Activated CD4-positive, alpha-beta T cell treated with anti-CD3 and anti-CD28 coated beads, Interleukin-2, amount 10 ng/mL, durations not matched to agents 24 days and 14 days (primary cell): ENCODE measurements at places on chromosomes 4 and X. TPM values are rescaled to one million over a fixed set of nuclear protein-coding genes. Genes with fewer than 3 reads are reported as not detected.
A peak's percentile ranks its signal among the peaks of the same experiment; 100 is the strongest.

GRCh38 chrX:31110657-31111056 lies 38.8 kb upstream of the FTHL17 start:
- no peaks in the 10 kb centered on the region for H3K27me3 ChIP-seq
- no peaks in the 10 kb centered on the region for H3K36me3 ChIP-seq
- DNase-seq: no peak

The BANK1 gene
- not detected in 2 replicates for total RNA-seq

The SCML2 gene
- total RNA-seq: 2.9 and 3.3 TPM in 2 replicates

- H3K4me1 ChIP-seq: no peaks in the 10 kb centered on the region
- no peaks in the 10 kb centered on the region for H3K36me3 ChIP-seq
- no peaks in the 10 kb centered on the region for H3K27me3 ChIP-seq
- H3K4me3 ChIP-seq: no peak overlapping the region
These were observed 85.0 kb downstream of the ADRA2C start for GRCh38 chr4:3851211-3851610.

DNA sequence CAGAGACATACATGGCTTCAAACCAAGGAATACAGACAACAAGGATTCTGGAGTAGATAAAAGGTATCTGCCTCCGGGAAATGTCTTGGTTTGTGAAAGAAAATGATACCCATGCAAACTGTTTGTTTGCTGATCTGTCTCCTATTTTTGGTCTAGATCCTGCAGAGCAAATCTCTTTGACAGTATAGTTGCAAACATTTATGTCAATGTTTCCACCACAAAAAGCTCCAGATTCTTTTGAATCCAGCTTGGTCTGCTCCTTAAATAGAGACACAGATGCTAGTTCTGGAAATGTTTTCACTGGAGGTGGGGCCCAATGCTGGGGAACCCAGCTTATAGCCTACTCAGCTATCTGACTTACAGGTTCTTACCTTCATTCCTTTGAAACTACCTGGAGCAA lies 119.7 kb downstream of the ATG4A start:
- no peak overlapping the region for H3K27ac ChIP-seq
- no peak overlapping the region for H3K4me3 ChIP-seq
- no peak for DNase-seq
- no peaks in the 10 kb centered on the region for H3K4me1 ChIP-seq
- H3K36me3 ChIP-seq: no peaks in the 10 kb centered on the region

The GPR143 gene
- not detected in 2 replicates for total RNA-seq

- no peak overlapping the region for H3K27ac ChIP-seq
- no peaks in the 10 kb centered on the region for H3K27me3 ChIP-seq
- H3K4me3 ChIP-seq: no peak overlapping the region
- peaks cover 6% of the 10 kb centered on the region for H3K36me3 ChIP-seq
- peaks cover 32% of the 10 kb centered on the region for H3K4me1 ChIP-seq
These were observed 3.5 kb downstream of the GPR34 start for GRCh38 chrX:41692162-41692749.

GRCh38 chr4:84498935-84499623 lies at the start of gene NKX6-1:
NKX6-1 (minus strand) TSS chr4:84499292; CDS start chr4:84498228, 1,064 bp downstream.
- H3K27me3 ChIP-seq: peaks cover 86% of the 10 kb centered on the region
- peaks cover 7% of the 10 kb centered on the region for H3K36me3 ChIP-seq
- H3K27ac ChIP-seq: peak within 1 kb of the TSS; percentile 81
- DNase-seq: no peak
- H3K4me3 ChIP-seq: peak within 1 kb of the TSS; percentile 72

The GAGE12J gene
- total RNA-seq: not detected in 2 replicates

The USP17L27 gene
- total RNA-seq: not detected in 2 replicates

The GAB1 gene
- 0.65 and 0.76 TPM in 2 replicates for total RNA-seq

- H3K27me3 ChIP-seq: peaks cover 5% of the 10 kb centered on the region
- peak; percentile 74 for DNase-seq
- H3K4me1 ChIP-seq: peaks cover 21% of the 10 kb centered on the region
- peak overlapping the region; percentile 35 for H3K27ac ChIP-seq
- H3K36me3 ChIP-seq: no peaks in the 10 kb centered on the region
These were observed 89.3 kb upstream of the MAML3 start for GRCh38 chr4:140243278-140243753.

- no peak overlapping the region for H3K4me3 ChIP-seq
- no peak overlapping the region for H3K27ac ChIP-seq
- no peaks in the 10 kb centered on the region for H3K36me3 ChIP-seq
- H3K27me3 ChIP-seq: no peaks in the 10 kb centered on the region
- DNase-seq: no peak
These were observed 997.4 kb downstream of the RAPGEF2 start for GRCh38 chr4:160100316-160100715.

The DAPP1 gene
- 28.4 and 29.5 TPM in 2 replicates for total RNA-seq

The TRAM1L1 gene
- total RNA-seq: not detected in 2 replicates

- H3K27ac ChIP-seq: no peak overlapping the region
- no peak overlapping the region for H3K4me3 ChIP-seq
- peaks cover 3% of the 10 kb centered on the region for H3K4me1 ChIP-seq
- no peaks in the 10 kb centered on the region for H3K27me3 ChIP-seq
- no peak for DNase-seq
These were observed 177.9 kb upstream of the STK26 start for GRCh38 chrX:131845201-131845600.

The GAGE13 gene
- not detected in 2 replicates for total RNA-seq

GRCh38 chr4:98733601-98734000 lies 75.2 kb upstream of the TSPAN5 start:
- no peak overlapping the region for H3K4me3 ChIP-seq
- peaks cover under 1% of the 10 kb centered on the region for H3K4me1 ChIP-seq
- DNase-seq: no peak
- no peaks in the 10 kb centered on the region for H3K36me3 ChIP-seq

- H3K27ac ChIP-seq: peak overlapping the region; percentile 63
- H3K4me3 ChIP-seq: no peak overlapping the region
- peaks cover 45% of the 10 kb centered on the region for H3K36me3 ChIP-seq
- no peak for DNase-seq
- no peaks in the 10 kb centered on the region for H3K27me3 ChIP-seq
These were observed 31.6 kb downstream of the RNF4 start for GRCh38 chr4:2500547-2500946.

GRCh38 chrX:14913241-14913640 lies 40.0 kb downstream of the MOSPD2 start:
- no peak overlapping the region for H3K4me3 ChIP-seq
- H3K4me1 ChIP-seq: peaks cover 4% of the 10 kb centered on the region
- H3K27ac ChIP-seq: peak overlapping the region; percentile 27
- peaks cover 29% of the 10 kb centered on the region for H3K36me3 ChIP-seq
- no peak for DNase-seq

DNA sequence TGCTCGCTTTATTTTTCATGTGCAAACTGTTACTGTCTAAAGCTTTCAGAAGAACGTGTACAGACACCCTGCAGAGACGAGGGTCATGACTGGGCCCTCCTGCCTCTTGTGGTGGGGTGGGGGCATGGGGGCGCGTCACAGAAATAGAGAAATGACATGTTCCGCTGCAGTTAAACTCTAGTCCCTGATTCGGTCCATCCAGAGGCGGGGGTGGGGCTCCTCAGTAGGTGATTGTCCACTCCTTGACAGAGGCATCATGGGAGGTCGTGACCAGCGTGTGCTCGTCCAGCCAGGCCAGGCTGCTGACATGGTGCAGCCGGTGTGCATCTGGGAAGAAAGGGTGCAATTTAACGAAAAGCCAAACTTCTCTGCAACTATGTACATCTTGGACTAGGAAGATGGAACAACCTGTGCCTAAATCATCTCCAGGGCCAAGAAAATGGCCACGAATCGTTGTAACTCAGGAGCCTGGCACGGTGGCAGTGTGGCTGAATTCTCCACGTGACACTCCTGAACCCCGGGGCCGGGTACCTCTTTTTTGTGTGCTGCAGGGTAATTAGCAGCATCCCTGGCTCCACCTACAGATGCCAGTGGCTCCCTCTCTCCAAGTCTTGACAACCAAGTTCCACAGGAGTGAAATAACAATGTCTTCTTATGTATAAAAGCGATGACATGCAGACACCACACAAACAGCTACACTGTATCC lies 41.3 kb downstream of the WDR1 start:
- DNase-seq: no peak
- no peaks in the 10 kb centered on the region for H3K27me3 ChIP-seq
- H3K36me3 ChIP-seq: peaks cover 62% of the 10 kb centered on the region

- H3K4me3 ChIP-seq: no peak overlapping the region
- DNase-seq: no peak
- no peaks in the 10 kb centered on the region for H3K27me3 ChIP-seq
- peaks cover 9% of the 10 kb centered on the region for H3K36me3 ChIP-seq
- H3K27ac ChIP-seq: no peak overlapping the region
These were observed 26.7 kb downstream of the TMEM192 start for GRCh38 chr4:165085946-165086345.

DNA sequence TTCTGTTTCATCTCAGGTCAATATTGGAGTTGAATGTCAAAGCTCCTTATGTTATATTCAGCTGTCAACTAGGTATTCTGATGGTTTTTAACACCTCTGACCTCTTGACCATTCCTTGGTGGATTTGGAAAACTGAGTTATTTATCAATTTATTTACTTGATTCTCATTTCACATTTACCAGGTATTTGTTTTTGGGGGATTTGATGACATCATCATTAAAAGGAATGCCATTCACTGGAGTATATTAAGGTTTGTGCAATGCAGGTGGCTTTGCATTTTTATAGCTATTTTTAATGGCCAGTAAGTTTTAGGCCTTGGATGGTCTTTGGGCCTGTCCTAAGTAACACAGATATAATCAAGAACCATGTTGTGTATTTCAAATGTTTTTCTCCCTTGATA lies 67.2 kb downstream of the TSPAN7 start:
- no peak overlapping the region for H3K27ac ChIP-seq
- H3K4me3 ChIP-seq: no peak overlapping the region
- no peak for DNase-seq
- H3K4me1 ChIP-seq: peaks cover 2% of the 10 kb centered on the region
- no peaks in the 10 kb centered on the region for H3K36me3 ChIP-seq

DNA sequence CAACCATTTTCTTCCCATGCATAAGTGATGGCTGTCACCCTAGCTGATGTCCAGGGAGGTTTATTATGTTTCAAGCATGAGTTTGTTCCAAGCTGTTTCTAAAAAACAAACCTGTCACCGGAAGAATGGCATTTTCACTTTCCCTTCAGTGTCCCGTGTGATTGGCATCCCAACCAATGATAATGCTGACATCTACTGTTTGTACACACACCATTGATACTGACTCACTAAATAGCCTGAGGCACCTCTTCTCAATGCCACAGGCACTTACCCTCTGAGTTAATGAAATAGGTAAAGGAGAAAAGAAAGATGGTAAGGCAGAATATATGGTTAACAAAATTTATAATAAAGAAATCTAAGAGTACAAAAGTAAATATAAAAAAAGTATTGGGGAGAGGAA lies 23.1 kb upstream of the VCX2 start:
- no peak for DNase-seq
- H3K4me3 ChIP-seq: no peak overlapping the region
- H3K4me1 ChIP-seq: no peaks in the 10 kb centered on the region
